Fibroblast of villous mesenchyme (primary cell): ENCODE measurements at places on chromosomes 12 and 14.
A peak's percentile ranks its signal among the peaks of the same experiment; 100 is the strongest.

GRCh38 chr12:33438851-33439586 lies 600 bp downstream of the SYT10 start:
- DNase-seq, result peak; percentile 8

DNA sequence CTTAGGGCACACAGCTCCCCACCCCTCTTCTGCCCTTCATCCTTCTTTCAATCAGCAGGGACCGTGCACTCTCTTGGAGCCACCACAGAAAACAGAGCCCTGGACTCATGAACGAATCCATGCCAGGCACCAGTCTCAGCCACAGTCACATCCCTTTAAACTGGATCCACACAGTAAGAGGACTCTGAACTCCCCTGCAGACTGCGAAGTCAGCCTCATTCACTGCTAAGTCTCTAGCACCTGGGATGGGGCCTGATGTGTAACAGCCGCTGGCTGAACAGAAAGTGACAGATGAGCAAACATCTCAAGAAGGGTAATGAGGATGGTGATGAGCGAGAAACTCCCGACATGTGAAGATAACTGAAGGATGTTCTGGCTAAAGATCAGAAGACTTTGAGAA lies 45.8 kb upstream of the IQSEC3 start:
- DNase-seq, result no peak

DNA sequence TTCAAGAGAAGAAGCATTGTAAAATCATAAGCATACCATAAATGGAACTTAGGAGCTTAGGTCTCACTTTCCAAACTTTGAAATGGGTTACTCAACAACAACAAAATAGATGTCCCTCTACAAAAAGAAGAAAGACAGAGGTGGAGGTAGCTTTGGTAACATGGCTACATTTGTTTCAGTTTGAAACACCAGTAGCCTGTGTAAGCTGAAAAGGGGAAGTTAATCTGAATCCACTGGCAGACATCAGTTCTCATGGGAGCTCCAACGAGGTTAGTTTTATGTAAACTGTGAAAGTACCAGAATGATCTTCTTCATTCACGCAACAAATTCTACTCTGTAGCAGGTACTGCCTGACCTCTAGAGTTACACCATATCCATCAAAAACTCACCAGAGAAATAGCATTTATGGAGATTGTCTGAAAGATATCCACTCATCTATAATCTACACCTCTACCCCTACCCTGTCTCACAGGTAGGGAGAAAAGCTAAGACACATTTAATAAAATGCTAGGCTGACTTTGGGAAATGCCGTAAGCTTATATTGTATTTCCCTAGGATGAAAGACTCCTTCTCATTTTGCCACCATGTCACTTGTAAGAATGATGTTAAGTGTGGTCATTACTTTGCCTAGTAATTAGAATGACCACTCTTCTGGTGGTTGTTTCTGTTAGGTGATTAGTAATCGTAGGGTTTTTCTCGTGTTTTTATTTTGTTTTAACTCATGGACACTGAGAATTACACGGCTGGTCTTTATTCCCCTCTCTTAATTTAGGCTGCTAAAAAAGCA lies 224.1 kb downstream of the ASCL1 start:
- no peak for DNase-seq

DNA sequence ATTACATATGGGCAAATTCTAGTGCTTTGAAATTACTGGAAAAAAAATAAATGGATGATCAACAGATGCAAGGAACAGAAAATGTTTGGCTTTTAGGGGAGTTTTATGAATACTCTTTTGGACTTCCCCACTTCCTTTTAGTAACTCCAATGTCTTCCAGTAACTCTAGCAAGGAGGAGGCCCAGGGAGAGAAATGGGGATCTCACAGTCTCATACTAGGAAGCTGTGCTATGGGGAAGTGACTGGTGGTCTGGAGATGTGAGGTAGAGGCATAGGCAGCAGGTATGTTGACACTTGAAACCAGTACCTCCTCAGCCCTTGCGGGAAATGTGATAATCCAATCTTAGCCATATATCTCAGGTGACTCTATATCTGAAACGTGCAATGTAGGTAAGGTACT lies 68.1 kb downstream of the CRADD start:
- DNase-seq, result no peak

- no peak for DNase-seq
Observed at GRCh38 chr14:101336183-101336582, 225.1 kb upstream of the DIO3 start.

GRCh38 chr12:6383572-6384498 lies at the start of gene LTBR:
Gene LTBR (plus strand): TSS chr12:6384162. CDS start chr12:6384359, 197 bp downstream.
- DNase-seq, result peak; percentile 97

DNA sequence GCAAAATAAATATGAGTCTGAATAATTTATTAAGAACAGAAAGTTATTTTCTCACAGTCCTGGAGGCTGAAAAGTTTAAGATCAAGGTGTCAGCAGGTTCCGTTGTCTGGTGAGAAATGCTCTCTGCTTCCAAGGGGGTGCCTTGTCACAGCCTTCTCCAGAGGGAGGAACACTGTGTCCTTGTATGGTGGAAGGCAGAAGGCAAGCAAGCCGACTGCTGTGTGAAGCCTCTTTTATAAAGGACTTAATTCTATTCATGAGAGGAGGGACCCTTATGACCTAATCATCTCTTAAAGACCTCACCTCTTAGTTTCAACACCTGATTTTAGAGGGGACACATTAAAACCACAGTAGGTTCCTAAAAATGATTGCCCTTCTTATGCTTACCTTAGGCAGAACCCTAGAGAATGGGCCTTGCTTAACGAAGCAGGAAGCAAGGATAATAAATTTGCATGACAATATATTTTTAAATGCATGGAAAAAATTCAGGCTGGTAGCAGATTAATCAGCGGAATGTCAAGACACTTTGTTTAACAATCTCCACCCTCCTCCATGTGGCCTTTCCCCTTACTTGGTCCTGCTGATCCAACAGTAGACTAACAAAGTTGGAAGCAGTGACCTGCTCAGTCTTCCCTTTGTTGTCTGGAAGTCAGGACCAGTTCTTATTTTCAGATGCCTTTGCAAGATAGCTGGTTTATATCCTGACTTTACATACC lies 154.9 kb downstream of the DYRK2 start:
- no peak for DNase-seq

- DNase-seq, result peak; percentile 10
Observed at GRCh38 chr12:88035907-88036289, 6.7 kb upstream of the C12orf50 start.

- no peak for DNase-seq
Observed at GRCh38 chr14:85579942-85580341, 50.0 kb downstream of the FLRT2 start.

DNA sequence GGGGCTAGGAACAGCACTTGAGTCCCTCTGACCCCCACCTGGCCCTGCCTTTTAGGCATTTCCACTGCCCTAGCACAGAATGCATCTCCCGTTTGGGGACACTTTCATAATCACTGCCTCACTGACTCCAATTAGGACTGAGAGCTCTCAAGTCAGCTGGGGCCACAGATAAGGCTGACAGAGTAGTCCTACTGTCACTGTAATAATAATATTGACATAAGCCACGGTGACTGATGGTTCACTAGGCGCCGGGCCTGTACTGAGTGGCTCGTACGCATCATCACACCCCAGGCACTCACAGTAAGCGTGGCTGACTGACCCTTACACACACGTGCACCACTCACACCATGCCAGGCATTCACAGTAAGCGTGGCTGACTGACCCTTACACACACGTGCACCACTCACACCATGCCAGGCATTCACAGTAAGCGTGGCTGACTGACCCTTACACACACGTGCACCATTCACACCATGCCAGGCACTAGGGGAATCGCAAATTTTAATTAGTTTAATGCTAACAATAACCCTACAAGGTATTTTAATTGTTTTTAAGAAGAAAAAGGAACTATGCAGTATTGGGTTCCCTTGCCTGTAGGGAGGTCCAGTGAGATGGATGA lies 87.7 kb downstream of the CHGA start:
- no peak for DNase-seq

DNA sequence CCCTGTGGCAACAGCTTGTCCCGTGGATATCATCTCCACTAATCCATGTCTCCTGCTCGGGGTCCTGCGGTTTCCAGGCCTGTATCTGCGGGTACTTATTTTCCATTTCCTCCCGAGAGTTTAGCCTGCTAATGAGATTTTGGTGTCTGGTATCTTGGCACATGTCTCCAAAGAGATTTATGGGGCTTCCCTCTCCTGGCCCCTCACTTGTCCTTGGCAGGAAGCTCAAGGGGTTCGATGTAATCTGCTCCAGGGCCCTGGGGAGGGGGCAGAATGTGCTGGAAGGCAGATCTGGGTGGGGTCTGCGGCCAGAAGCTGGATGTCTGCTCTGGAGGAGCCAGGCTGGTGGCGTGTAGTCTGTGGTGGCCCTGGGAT lies 85.7 kb downstream of the KIF26A start:
- DNase-seq, result no peak

- DNase-seq, result peak; percentile 14
Observed at GRCh38 chr12:106360400-106360994, 2.9 kb downstream of the POLR3B start.

- no peak for DNase-seq
Observed at GRCh38 chr12:62873116-62873825, 61.7 kb downstream of the PPM1H start.

DNA sequence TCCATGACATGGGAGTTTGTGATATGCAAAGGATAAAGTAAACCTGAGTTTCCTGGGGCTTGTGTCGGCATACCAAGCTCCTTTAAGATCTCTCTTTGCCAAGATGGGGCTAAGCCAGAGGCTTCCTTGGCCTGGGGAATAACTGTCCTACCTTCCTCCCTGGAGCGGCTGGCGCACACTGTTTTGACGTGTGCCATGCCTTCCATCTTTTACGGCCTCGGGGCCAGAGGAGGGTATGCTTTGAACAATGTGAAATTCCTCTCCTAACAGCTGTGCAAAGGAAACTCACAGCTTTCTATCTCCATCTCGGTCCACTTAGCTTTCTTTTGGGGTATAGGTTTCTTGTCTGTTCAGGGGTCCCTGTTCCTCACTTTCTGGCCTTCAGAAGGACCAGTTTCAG lies 55.2 kb downstream of the NTF3 start:
- no peak for DNase-seq

GRCh38 chr14:68894123-68894522 lies 85.0 kb downstream of the ACTN1 start:
- DNase-seq, result peak; percentile 72

- no peak for DNase-seq
Observed at GRCh38 chr14:69117020-69117767, 35.7 kb downstream of the DCAF5 start.

DNA sequence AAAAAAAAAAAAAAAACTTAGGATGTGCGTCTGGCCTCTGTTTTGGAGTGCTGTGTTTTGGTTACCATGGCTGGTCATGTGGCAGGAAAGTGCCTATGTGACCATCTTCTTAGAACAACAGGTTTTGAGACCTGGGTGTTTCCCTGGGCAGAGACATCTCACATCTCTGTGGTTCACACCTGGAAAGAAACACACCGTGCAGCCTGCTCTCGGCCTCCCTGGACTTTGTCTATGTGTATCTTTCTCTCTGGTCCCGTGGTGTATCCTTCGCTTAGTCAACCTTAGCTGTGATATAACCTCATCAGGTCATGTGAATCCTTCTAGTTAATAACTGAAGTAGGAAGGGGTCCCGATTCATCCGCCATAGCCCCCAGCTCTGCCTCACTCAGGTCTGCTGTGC lies 22.6 kb downstream of the ACADS start:
- no peak for DNase-seq

DNA sequence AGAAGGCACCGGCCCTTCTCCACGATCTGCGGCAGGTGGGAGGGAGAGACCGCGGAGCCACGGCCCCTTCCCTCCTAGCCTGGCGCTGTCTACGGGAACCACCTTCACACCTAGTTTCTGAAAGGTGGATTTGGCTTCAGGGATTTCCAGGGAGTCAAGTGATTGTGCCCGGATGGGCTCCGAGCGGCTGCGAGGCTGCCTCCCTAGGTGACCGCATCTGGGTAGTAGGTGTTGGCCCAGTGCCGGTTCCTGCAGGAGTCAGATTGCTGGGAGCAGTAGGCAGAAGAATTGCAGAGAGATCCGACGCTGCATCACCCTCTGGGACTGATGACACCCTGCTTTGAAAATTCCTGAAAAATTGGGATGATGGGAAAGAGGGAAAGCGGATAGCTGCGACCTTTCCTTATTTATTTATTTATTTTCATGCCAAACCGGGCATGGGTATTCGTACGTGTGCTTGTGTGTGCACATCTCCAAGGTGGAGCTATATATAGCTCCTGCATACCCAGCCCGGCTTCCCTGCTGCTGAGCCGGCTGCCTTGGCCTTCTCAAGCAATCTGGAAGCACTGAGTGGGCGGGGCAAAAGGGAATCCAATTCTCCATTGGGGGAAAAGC lies 1.1 kb downstream of the CNTN1 start:
- no peak for DNase-seq

DNA sequence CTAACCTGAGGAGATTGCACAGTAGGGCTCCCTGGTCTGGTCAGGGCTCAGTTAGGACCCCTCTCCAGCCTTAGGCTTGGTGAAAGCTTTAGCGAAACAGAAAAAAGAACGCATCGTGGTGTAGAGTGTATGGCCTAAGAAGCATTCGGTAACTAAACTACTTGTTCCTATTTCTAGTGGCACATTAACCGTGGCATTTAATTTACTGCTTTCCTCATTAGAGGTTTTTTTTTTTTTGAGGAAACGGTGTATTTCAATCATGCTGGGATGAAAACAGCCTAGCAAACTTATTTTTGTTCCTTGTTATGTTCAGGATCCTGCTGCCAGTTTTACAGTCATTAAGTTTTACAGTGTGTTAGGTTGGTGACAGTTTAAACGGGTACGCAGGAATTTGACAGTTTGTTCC lies 518 bp upstream of the OSBPL8 start:
- no peak for DNase-seq

DNA sequence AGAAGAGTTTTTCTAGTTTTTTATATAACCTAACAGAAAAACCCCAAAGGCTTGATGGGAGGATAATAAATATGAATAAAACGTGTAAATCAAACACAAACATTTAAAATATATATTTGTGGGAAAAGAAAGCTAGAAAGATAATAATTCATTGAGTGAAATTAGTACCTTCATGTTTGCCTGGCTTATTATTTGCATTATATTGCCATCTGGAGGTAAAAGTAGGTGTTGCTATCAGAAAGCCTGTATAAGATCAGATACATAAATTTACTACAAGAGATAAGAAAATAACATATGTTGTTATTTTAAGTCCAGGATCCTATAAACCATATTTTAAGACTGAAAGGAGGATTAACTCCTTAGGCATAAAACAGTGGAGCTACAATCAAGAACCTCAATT lies 77.7 kb downstream of the NTS start:
- DNase-seq, result peak; percentile 14

GRCh38 chr12:101620762-101621133 lies 26.0 kb downstream of the MYBPC1 start:
- no peak for DNase-seq

GRCh38 chr14:56115976-56116893 lies 2.0 kb upstream of the PELI2 start:
- DNase-seq, result no peak

DNA sequence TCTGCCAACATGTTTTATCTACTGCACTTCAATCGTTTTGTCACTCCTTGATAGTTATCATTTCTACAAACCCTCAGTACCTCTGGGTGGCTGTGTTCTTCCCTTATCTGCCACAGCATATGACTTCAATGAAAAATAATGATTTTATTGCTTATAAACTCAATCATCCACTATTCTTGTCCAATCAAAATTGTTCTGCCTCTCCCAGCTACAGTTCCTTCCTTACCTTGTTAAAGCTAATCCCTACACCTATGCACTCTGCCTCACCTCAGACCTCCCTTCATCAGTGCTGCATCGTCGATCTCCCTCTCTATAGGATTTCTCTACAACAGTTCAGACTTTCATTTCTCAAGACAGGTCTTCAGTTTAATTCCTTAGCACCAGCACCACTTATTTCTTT lies 58.8 kb downstream of the ERGIC2 start:
- no peak for DNase-seq
